ENCODE measurements at places on chromosomes 2 and 18.

DNA sequence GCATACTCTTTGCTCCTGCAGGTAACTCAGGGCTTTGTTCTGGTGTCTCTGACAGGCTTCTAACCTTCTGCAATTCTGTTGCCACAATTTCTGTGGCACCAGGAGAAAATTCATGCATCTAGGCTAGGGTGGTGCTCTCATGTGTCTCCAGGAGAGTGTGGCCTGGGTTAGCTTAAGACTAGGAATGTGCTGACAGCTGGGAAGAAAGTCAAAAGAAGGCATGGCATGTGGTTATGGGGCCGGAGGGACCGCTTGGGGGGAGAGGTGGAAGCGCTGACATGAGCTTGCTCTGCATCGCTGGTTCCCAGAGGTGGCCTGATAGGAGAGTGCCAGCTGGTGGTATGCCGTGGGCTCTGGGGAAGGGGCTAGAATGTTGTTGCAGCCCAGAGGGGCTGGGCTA, 173.3 kb upstream of the TNP1 start:
- no peak for DNase-seq

- no peak for DNase-seq
These were observed 305.0 kb upstream of the ERBB4 start for GRCh38 chr2:212843409-212844199.

GRCh38 chr2:37250869-37251740, 19.6 kb downstream of the NDUFAF7 start:
- no peak for DNase-seq

GRCh38 chr2:67626656-67627055, 229.5 kb downstream of the ETAA1 start:
- DNase-seq: no peak

- DNase-seq: no peak
These were observed 2.7 kb downstream of the BCL2 start for GRCh38 chr18:63316612-63317555.

- no peak for DNase-seq
These were observed 67.0 kb upstream of the APCDD1 start for GRCh38 chr18:10387399-10387798.

Measured in left cardiac atrium (tissue), 4 donors.